ENCODE measurements at places on chromosomes 11 and 22.

DNA sequence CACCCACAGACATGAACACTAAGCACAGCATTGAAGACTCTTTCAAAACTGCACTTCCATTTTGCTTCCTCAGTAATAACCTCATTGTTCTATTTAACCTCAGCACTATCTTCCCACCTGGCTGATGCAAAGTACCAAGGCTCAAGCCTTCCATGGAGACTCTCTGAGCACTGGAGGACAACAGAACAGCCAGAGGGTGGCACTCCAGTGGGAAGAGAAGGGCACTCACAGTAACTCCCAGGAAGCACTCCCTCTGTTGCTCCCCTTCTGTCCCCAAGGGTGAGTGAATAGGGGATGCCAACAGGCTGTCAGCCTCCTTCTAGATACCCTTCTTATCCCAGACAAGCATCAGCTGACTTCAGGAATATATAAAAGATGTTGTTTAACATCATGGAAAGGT lies 3.5 kb downstream of the ME3 start:
- no peak for DNase-seq

- no peak for DNase-seq
Observed at GRCh38 chr11:23155503-23155902, 295.2 kb upstream of the CCDC179 start.

GRCh38 chr11:73625696-73626318 lies 20.6 kb upstream of the PLEKHB1 start:
- no peak for DNase-seq

DNA sequence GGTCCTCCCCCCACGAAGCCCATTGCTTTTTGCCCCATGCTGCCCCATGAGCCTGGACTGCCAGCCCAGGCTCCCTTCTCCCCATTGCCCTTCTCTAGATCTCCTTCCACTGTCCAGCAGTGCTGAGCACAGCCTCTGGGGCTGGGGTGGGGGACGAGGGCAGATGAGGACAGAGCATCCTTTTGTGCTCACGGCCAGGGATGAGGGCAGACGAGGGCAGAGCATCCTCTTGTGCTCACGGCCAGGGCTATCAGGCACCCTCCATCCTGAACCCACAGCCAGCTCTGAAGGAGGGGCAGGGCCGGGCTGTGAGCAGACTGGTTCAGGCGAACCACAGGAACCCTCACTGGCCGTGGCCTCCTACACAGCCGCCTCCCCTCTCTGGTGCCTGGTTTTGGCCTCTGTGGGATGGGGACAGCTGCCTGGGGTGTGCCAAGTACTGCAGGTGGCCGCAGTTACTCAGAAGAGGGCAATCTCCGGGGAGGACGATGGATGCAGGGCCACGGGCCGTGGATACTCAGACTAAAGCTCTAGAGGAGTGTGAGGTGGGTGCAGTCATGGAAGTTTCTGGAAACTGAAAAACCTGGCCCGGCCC lies 1258.8 kb downstream of the BRD1 start:
- DNase-seq = no peak

DNA sequence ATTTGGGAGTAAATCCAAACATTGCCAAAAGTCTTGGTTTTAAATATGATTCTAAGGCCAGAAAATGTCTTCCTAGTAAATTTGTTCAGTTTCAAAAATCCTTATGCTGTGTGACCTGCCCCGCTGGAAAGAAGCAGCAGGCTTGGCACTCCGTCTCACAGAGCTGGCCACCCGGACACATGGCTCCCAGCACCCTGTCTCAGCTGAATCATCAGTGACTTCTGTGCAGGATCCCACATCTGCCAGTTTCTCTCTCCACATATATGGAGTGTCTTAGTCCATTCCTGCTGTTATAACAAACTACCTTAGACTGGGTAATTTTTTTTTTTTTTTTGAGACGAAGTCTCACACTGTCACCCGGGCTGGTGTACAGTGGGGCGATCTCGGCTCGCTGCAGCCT lies 356.7 kb downstream of the TBC1D22A start:
- DNase-seq = no peak

GRCh38 chr11:78838417-78838816 lies 263.8 kb upstream of the NARS2 start:
- DNase-seq = no peak

GRCh38 chr11:937841-938261 lies 12.2 kb downstream of the AP2A2 start:
- no peak for DNase-seq

- no peak for DNase-seq
Observed at GRCh38 chr11:2122907-2123627, 16.1 kb downstream of the IGF2 start.

DNA sequence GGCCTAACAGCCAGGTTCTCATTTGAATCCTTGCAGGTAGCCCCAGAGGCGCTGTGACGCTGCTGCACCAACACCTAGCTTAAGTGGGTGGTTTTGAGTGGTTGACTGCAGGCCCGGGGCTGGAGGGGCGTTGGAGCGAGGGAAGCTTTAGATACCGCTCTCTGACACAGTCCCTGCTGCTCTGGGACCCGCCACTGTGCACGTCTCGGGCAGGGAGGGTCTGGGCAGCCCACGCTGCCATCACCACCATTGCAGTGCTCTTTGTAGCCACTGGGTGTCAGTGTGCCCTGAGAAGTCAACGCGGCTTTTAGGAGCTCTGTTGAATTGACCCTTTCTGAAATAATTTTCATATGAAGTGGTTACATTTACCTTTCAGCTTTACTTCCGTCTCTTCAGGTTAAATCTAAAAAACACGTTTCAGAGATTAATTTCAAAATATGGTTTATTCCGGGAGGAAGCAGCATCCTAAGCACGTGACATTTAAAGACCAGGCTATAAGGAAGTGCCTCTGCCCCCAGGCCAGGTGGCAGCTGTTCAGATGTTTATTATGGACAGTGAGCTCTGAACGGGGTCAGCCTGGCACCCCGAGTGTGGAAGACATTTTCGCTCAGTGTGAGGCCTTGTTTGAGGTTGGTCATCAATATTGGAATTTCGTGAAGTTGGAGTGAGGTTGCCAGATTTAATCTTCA lies 30.9 kb upstream of the PARVB start:
- no peak for DNase-seq

- DNase-seq = no peak
Observed at GRCh38 chr11:68990995-68991780, 10.4 kb upstream of the MRGPRD start.

GRCh38 chr22:21714786-21715185 lies 20.8 kb downstream of the YPEL1 start:
- DNase-seq = no peak

GRCh38 chr11:126592496-126593410 lies 237.3 kb downstream of the ST3GAL4 start:
- no peak for DNase-seq

GRCh38 chr11:18321578-18321968 lies 367 bp downstream of the HPS5 start:
- DNase-seq = no peak

DNA sequence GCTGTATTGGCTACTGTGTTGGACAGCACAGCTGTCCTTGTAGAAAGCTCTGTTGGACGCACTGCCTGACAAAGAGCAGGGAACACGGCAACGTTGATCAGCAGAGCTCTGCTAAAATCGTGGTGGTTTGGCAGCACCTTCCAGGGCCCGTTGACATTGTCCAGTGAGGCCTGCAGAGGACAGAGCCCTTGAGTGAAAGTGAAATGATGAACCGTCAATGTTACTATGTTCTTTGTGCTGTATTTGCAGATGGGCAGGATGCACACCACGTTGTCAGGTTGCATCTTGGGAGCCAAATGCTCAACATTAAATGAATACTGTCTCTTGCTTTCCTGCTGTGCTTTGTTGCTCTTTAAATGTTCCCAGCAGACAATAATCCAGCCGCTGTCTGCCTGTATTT lies 69.7 kb downstream of the NELL1 start:
- no peak for DNase-seq

- no peak for DNase-seq
Observed at GRCh38 chr11:13168271-13168670, 109.3 kb upstream of the BMAL1 start.

DNA sequence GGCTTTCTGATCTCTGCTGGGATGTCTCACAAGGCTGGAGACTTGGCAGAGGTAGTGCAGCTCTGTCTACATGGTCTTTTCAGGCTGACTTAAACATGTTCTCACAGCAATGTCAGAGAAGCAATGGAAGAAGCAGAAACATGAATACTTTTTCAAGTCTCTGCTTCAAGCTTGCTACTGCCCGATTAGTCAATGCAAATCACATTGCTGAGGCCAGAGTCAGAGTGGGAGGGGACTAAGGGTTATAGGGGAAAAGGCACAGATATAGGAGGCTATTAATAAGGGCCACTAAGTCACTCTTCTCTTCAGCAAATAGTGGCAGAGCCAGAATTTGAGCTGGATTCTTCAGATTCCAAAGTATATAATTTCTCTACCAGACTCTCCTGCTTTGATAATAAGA lies 390.5 kb downstream of the TMEM135 start:
- DNase-seq = no peak

DNA sequence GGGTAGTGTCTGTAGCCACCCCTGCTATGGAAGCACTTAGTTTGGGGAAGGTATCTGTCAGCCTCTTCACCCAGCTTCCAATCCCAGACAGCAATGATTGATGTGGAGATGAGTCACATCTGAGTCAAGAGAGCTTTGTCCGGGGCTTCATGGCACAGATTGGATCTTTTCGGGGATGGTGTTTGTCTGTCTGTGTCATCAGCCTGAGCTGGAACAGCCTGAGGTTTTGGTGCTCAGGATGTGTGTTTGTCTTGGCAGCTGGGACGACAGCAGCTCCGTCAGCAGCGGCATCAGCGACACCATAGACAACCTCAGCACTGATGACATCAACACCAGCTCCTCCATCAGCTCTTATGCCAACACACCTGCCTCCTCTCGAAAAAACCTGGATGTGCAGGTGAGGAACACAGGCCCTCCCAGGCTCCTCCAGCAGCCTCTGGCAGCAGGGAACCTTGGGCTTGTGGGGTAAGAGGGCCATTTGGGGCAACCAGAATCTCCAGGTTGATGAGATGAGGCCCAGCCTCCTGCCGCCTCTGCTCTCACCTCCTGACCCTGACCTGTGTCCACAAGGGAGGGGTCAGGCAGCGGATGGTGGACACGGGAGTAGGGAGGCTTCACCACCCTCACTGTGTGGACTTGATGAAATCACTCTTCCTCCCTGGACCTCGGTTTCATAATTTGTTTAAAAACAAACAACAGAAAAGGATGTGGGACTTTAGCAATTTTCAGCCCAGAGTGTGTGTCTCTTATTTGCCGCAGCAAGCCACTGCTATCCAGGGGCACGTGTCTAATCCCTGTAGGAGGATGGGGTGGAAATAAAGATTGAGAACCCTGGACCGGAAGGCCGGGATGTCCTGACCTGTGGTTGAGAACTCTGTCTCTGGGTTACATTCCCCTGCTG lies 124.3 kb downstream of the DBX1 start:
- no peak for DNase-seq

- no peak for DNase-seq
Observed at GRCh38 chr22:20646415-20646814, 127.5 kb upstream of the SERPIND1 start.

DNA sequence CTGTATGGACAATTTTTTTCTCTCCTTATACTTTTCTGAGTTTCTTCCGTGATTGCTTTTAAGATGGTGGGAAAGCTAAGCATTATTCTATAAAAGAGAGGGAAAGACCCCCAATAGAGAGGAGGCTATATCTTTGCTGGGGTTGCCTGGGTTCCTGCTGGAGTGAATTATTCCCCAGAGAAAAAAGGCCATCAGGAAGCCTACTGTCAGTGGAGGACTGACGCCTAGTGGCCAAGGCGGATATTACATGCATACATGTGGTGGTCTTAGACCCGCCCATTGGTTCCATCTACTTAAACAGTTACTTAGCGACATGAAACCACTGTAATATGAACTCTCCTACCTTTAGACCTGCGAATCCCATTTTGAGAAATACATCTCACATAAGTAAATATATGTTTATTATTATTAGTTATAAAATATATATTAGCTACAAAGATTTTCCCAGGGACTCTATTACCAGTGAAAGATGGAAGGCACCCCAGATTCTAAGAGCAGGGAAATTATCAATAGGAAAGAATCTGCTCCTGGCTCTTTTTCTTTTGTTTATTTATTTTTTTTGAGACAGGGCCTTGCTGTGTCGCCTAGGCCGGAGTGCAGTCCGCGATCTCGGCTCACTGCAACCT lies 15.7 kb upstream of the PGA3 start:
- peak; percentile 34 for DNase-seq

All from GF-D8 (cell line).